ENCODE measurements at places on chromosomes 4 and X.

DNA sequence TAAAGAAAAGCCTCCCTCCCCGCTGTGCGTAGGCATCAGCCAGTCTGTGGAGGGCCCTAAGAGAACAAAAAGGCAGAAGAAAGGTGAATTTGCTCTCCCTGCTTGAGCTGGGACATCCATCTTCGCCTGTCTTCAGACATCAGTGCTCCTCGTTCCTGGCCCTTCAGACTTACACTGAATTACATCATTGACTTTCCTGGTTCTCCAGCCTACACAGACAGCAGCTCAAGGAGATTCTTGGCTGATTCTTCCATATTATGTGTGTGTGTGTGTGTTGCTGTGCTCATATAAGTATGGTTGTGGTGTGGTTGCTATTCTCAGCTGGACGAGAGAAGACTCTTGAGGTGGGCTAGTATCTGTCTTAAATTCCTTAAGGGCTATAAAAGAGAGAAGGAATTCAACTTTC lies 35.5 kb upstream of the CD99L2 start:
- no peak for DNase-seq

DNA sequence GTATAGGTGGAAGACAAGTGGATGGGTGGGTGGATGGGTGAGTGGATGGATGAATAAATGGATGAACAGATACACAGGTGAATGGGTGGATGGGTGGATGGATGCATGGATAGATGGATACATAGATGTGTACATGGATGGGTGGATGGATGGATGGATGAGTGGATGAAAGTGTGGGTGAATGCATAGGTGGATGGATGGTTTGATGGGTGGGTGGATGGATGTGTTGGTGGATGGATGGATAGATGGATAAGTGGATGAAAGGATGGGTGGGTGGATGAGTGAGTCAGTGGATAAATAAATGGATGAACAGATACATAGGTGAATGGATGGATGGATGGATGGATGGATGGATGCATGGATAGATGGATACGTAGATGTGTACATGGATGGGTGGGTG lies 1.6 kb downstream of the CRLF2 start:
- no peak for DNase-seq

DNA sequence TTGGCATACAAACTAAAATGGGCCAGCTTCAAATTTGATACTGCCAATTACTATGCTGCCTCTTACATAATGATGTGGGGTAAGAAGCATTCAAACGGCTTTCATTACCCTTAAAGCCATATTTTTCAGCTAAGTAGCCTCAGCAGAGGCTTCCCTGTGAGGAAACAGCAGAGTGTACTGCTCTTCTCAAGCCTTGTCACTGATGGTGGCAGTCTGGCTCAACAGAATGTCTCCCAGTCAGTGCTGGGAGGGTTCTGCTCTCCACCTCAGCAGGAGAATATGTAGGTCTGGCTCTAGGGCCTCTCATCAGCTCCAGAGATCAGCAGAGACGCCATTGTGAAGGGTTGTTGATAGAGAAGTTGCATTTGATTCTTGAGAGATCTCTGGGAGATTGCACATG lies 44.6 kb upstream of the MBNL3 start:
- DNase-seq = no peak

GRCh38 chrX:107701493-107702121 lies 73.3 kb downstream of the PRPS1 start:
- no peak for DNase-seq

- no peak for DNase-seq
Measured at GRCh38 chrX:8724300-8724699, 7.6 kb downstream of the ANOS1 start.

- DNase-seq = no peak
Measured at GRCh38 chr4:76703123-76703490, 194.8 kb downstream of the SOWAHB start.

DNA sequence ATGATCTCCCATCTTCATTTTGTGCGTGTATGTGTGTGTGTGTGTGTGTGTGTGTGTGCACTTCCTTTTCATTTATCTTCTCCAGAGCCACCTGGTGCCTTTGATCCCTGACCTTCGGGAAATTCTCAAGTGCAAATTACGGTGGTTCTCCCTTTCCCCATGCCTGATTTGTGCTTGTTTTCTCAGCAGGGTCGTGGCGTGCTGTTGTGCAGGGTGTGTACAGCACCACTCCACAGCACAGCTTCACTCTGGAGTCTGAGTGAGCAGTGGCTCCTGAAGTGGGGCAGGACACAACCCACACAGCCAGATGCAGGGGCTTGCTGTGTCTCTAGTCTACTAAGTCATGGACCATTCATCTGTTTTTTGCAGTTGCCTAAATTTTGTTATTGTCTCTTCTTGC lies 114.2 kb upstream of the TBC1D9 start:
- no peak for DNase-seq

- no peak for DNase-seq
Measured at GRCh38 chr4:113637363-113637762, 124.2 kb downstream of the CAMK2D start.

- no peak for DNase-seq
Measured at GRCh38 chrX:24828147-24828546, 134.4 kb downstream of the POLA1 start.

- no peak for DNase-seq
Measured at GRCh38 chr4:71495454-71495853, 156.6 kb downstream of the SLC4A4 start.

GRCh38 chr4:156021298-156021697 lies 67.6 kb upstream of the CTSO start:
- DNase-seq = no peak

DNA sequence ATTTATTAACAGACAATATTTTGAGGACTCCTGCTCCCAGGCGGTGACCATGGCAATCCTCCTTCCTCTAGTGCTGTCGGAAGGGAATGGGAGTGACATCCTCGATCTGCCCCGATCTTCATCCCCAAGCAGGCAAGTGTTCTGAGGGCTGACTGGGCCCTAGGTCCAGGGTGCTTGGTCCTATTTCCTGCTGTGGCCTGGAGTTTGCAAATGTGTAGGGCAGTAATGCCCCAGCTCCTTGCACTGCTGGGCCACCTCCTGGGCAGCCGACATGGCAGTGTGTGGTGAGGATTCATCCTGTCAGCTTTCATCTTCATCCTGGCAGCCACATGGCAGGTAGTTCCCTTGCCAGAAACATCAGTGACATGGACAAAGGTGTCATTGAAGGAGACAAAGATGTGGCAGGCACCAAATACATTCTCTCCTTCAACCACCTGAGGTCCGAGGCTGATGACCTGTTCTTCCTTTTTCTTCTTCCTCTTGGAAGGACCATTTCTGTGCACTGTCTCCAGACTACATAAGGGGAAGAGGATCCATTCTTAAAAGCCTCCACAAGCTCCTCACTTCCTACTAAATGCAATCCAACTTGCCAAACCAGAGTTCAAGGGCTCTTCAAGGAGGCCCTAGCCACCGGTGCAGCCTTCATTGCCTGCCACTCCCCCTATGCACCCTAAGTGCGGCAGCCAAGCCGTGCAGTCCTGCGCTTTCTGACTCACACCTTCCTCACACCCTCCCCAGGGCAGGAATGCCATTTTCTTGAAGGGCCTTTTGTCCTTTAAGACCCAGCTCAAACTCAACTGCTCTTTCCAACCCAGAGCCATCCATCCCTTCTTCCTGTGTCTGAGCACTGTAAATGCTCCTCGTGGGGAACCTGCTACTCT lies 65.7 kb downstream of the TMEM154 start:
- no peak for DNase-seq

DNA sequence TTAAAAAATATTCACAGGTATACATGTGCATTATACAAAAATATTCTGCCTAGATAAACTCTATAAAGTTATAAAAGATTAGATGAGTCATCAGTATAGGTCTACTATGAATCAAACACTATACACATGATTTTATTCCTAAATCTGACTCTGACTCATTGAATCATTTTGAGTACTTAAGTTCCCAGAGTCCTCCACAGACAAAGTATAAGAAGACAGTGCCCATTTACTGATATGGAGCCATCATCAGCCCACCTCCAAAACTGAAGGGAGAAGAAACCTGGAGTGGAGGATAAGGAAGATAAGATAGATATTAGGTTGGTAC lies 28.7 kb upstream of the ANTXR2 start:
- DNase-seq = no peak

- no peak for DNase-seq
Measured at GRCh38 chr4:73299548-73300280, 41.1 kb upstream of the ANKRD17 start.

- DNase-seq = no peak
Measured at GRCh38 chr4:2256781-2257191, 5.1 kb downstream of the MXD4 start.

- DNase-seq = no peak
Measured at GRCh38 chr4:123421227-123421936, 24.8 kb downstream of the SPRY1 start.
